HCT116 (cell line): ENCODE measurements at places on chromosomes 2 and 18. TPM values are rescaled to one million over a fixed set of nuclear protein-coding genes. Genes with fewer than 3 reads are reported as not detected.
A peak's percentile ranks its signal among the peaks of the same experiment; 100 is the strongest.

DNA sequence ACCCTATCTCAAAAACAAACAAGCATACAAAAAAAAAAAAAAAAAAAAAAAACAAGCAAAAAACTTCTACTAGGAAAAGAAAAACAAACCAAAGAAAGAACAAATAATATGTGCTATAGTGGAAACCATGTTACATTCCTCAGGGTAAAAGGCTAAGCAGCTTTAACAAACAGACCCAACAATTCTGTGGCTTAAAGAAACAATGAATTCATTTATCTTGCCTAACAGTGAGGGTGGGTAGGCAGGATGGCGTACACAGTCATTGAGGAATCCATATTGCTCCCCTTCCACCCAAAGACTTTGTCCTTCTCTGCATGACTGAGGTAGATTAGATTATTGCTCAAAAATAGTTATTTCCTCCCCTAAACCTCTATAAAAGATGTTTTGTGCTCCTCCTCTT lies 63.1 kb upstream of the ITGA6 start:
- DNase-seq = no peak

- peak; percentile 38 for DNase-seq
Observed at GRCh38 chr2:180291060-180291459, 284.0 kb upstream of the CWC22 start.

Gene ACTG2
- 0.89 TPM for total RNA-seq

DNA sequence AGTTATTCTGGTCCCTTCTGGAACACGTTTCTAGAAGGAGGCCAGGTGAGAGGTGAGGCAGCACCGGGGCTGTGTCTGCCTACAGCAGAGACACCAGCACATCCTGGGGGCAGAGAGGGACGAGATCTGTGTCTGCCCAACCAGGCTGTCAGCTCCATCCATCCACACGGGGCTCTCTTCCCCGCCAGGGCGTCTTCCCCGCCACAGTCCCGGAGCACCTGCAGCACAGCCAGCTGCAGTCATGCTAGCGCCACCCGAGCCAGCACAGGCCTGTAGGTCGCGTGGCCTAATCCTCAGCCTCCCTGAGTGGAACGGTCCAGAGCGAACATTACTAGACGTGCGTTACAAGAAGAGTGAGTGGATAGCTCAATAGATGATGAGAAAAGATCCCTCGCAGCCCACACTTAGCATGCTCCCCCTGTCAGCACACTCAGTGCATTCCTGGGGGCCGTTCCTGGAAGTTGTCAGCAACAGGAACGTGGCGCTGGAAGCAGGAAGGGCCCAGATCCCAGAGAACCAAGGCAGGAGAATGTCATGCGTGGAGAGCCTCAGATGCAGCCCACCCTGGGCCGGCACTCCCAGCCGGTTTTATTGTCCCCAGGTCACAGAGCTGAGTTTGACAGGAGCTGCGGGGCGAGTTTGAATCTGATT lies 179.0 kb downstream of the TWIST2 start:
- DNase-seq = no peak

DNA sequence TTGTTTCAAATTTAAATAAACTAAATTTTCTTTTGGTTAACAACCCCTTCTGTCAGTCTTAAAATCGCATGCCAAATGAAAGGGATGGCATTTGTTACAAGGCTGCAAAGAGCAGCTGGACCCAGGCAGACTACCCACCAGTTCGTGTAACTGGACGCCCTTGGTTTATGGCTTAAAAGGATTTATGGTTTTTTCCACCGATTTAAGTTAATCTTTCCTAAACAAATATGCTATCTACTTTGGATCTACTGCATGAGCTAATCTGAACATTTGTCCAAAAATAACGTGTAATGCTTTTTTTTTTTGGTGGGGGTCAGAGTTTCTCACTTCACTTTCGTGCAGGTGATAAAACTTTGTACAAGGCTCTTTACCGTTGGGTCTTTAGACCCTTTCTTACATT lies 62.9 kb downstream of the DIS3L2 start:
- DNase-seq = no peak
